ENCODE measurements at places on chromosomes 11 and 22. TPM values are rescaled to one million over a fixed set of nuclear protein-coding genes. Genes with fewer than 3 reads are reported as not detected.

The LRP4 gene
- 7.6 TPM for total RNA-seq

The CTSW gene
- total RNA-seq = not detected

The PAMR1 gene
- not detected for total RNA-seq

The TRIM48 gene
- not detected for total RNA-seq

The RAC2 gene
- total RNA-seq = not detected

The VEGFB gene
- total RNA-seq = 46.3 TPM

The ANGPTL5 gene
- total RNA-seq = not detected

The CATSPER1 gene
- total RNA-seq = 1.2 TPM

The EHF gene
- 0.73 TPM for total RNA-seq

The SCN2B gene
- total RNA-seq = not detected

The ARHGAP42 gene
- 5.5 TPM for total RNA-seq

The OR10D3 gene
- not detected for total RNA-seq

The TOB2 gene
- total RNA-seq = 27.5 TPM

The SCGB1D2 gene
- not detected for total RNA-seq

The PHOX2A gene
- total RNA-seq = not detected
